Panc1 (cell line): ENCODE measurements at places on chromosomes 2 and 18.

GRCh38 chr2:118902266-118903028 lies 39.5 kb upstream of the MARCO start:
- DNase-seq, result no peak

GRCh38 chr18:54100920-54101470 lies 123.5 kb downstream of the MBD2 start:
- DNase-seq, result no peak

GRCh38 chr18:64271246-64271645 lies 122.4 kb upstream of the LINC00305 start:
- no peak for DNase-seq

DNA sequence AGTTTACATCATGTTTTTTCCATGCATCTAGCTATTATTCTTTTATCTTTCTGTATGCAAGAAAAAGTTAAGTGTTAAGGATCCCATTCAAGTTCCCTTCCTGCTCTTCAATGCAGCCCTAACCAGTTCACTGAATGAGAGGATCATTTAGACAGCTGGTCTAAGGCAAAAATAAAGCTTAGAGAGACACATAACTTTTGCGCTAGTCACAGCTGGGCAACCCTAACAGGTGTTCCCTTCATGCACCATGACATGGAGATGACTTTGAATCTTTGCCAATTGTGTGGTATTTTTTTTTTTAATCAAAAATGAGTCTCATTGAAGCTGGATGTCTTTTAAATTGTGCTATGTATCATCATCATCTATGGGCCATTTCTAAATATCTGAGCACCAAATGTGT lies 393.8 kb upstream of the CYRIA start:
- no peak for DNase-seq

- no peak for DNase-seq
Measured at GRCh38 chr2:12071318-12071717, 324.9 kb downstream of the LPIN1 start.
